ENCODE measurements at places on chromosomes 1 and 21.
A peak's percentile ranks its signal among the peaks of the same experiment; 100 is the strongest.

GRCh38 chr1:15436881-15437442, 1.3 kb upstream of the CTRC start:
- DNase-seq, result no peak

DNA sequence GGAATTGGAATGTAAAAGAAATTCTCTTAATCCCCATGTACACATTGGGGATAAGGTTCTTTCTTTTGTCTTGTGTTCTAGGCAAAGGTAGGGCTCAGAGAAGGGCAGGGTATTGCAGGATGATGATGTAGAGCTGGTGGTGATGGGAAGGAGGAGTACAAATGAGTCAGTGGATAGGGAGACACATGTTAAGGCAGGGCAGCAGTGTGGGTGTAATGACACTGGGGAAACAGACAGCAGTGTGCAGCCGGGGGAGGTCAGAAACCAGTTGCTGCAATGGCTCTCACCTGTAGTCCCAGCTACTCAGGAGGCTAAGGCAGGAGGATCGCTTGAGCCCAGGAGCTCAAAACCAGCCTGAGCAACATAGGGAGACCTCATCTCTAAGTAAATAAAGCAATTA, 5.1 kb downstream of the NLRP3 start:
- peak; percentile 78 for DNase-seq

- DNase-seq, result no peak
These were observed 51.1 kb downstream of the DISP3 start for GRCh38 chr1:11529763-11530730.

- DNase-seq, result no peak
These were observed 14.0 kb upstream of the SGIP1 start for GRCh38 chr1:66519992-66520391.

GRCh38 chr1:18088077-18088594, 19.5 kb upstream of the IGSF21 start:
- DNase-seq, result no peak

- no peak for DNase-seq
These were observed 857 bp downstream of the FAM3B start for GRCh38 chr21:41317458-41317857.

- DNase-seq, result no peak
These were observed 28.0 kb downstream of the TBX15 start for GRCh38 chr1:118960026-118960561.

- no peak for DNase-seq
These were observed 16.0 kb downstream of the FNBP1L start for GRCh38 chr1:93463960-93464359.

- no peak for DNase-seq
These were observed 17.7 kb upstream of the S100A7 start for GRCh38 chr1:153478047-153478691.

DNA sequence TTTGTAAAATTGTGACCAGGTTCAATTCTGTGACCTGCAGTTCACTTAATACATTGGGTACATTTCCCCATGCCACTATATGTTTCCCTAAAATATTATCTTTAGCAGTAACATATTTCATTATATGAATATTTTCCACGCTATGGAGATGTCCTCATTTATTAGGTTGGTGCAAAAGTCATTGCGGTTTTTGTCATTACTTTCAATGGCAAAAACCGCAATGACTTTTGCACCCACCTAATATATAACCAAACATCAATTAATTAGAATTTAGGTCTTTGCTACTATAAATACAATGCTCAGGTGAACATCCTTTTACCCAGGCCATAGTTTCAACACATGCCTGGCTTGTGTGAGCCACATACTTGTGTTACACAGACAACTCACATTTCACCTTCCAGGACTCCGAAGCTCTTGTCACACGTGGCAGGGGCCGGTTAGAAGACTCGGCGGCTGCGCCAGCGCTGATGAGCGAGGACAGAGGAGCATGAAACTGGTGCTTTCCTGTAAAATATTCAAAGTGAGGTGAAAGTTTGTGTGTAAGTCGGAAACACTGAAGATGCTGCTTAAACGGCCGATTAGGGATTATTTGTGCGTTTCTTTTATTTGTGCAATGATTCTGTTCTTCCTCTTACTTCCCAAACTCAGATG, 215.5 kb downstream of the KIF26B start:
- DNase-seq, result no peak

- no peak for DNase-seq
These were observed 271.0 kb downstream of the DSCAM start for GRCh38 chr21:40575976-40576375.

- no peak for DNase-seq
These were observed 37.4 kb downstream of the UBE2T start for GRCh38 chr1:202304375-202304774.

DNA sequence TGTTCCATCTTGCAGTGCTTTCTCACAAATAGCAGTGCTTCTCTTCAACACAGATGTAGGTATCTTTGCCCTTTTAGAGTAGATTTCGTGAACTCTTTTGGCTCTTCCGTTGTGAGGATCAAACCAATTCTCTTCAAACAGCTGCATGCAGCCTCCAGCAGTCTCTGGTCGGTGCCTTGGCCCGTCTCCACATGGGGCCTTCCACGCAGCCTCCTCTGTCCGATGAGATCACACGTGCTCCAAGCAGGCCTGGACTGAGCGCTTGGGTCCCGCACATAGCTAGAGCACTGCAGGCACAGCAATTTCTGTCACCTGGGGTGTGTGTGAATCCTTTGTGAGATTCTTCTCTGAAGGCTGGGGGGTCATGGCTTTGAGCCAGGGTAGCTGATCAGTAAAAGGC, 82.8 kb upstream of the KCNE2 start:
- no peak for DNase-seq

- DNase-seq, result no peak
These were observed 18.8 kb downstream of the TNFRSF25 start for GRCh38 chr1:6447016-6447817.

DNA sequence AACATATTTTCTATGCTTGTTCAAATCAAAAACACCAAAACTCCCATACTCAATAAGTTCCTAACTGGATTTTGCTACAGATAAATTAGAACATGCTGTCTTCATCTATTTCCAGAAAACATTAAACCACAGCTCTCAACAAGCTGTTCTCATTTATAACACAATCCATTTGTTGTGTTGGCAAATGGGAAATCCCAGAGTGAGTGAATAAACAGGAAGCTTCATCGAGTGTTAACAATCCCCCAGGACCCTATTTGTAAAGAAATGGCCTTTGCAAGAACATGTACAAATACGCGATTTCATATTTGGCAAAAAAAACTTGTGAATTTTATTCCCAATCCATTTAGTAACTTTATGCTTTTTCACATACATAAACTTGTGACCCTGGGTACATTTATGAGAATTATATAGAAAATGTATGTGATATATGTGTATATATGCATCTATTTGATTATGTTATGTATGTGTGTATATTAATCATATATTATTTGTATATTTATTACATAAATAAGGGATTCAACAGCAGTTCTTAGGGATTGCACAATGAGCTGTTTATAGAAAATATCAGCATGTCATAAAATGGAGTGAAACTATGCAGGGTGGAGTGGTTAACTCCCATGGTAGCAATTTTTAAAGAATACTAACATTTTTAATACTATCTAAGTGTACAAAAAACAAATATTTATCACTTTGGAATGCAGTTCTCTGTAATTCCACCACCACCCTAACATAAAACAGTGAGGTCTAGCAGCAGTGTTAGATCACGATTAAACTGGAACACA, 160.0 kb downstream of the NEGR1 start:
- no peak for DNase-seq

DNA sequence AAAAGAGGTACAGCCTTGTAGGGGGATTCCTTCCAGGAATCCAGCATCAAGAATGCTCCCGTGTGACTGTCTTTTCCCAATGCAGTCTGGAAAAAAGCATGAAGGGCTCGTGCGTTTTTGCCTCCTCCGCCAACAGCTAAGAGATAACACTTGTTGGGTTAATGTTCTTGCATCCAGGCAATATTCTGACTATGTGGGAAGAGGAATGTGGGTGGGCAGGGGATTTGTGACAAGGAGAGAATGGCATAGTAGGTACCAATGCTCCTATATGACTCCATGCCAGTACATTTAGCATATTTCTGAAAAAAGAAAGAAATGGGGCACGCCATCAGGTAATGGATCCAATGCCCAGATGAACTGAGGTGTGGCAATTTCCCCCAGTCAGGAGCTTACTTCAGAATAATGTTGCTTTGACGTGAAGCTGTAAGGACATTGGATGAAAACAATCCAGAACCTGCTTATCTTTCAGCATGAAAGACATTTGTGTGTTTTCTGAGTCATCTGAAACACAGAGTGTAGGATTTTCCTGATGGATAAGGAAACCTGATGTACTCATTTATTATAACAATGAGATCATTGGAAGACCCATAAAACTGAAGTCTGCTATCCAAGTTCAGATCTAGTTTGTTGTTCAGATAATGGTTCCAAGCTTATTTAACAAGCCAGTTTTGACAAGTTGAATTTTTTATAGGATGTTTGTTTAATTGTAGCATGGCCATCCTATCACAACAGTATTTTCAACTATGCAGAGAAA, 105.5 kb downstream of the LYPLAL1 start:
- DNase-seq, result no peak

- DNase-seq, result peak; percentile 17
These were observed 132.0 kb downstream of the FOXD2 start for GRCh38 chr1:47569681-47570470.

- DNase-seq, result peak; percentile 29
These were observed 30.6 kb downstream of the VANGL2 start for GRCh38 chr1:160431006-160431405.

GRCh38 chr1:2982615-2983318, 38.5 kb upstream of the ACTRT2 start:
- DNase-seq, result no peak

GRCh38 chr1:207079706-207080241, 8.9 kb upstream of the C4BPB start:
- no peak for DNase-seq

DNA sequence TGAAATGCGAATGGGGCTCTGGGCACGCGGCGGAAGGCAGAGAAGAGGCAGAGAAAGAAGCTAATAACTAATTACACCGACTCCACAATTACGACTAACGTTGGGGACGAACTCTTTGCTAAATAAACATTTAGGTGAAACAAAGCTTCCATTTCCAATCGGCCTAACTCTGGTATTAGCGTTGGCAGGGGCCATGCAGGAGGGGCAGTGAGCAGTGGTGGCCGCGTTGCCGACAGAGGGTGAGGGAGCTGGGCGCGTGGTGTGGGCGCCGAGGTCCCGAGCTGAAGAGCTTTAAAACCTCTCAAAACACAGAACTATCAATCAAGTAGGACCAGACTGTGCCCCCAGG, 553 bp upstream of the NDUFV3 start:
- no peak for DNase-seq
